ENCODE measurements at places on chromosomes 4 and X.
A peak's percentile ranks its signal among the peaks of the same experiment; 100 is the strongest.

DNA sequence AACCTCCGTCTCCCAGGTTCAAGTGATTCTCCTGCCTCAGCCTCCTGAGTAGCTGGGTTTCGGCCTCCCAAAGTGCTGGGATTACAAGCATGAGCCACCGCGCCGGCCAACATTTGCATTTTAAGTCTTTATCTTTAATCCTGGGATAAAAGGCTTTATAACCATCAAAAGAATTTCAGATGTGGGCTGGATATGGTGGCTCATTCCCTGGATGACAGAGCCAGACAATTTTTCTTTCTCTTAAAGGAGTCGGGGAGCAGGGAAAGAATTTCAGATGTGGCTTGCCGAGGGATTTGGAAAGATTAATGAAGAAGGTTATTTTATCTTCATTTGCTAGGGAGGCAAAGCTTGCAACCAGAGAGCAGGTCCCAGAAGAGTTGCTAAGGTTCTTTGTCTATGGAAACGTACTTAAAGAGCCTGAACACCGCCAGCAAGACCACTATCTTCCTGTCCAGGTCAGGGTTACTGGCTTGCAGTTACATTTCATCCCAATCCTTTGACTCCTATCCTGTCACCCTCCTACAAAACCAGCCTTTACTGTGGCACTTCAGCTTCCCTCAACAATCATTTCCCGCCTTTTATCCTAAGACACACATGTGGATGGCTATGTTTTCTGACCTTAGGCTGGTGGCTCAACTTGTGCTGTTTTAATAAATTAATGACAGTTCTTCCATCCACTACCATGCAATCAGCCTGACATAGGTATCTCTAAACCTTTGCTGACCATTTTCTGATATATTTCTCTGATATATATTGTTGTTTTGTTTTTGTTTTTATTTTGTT lies 3.9 kb upstream of the KLHL8 start:
- peak; percentile 49 for DNase-seq

- no peak for DNase-seq
Observed at GRCh38 chr4:121846662-121847061, 23.0 kb upstream of the CCNA2 start.

DNA sequence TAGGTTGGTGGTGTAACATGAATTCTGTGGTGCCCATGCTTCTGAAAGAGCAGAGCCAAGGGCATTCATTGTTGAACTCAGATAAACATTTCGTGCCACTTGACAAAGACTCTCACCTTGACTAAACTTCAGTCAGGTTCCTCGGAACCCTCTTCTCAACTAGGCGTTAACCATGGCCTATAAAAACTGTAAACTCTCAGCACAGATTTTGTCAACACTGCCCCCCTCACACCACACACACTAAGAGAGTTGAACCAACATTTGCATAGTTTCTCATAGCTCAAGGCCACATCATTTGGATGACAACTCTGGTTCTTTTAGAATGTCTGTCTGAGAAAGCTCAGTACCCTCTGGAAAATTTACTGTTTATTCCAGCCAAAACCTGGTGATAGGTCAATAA lies 28.1 kb downstream of the CASP6 start:
- DNase-seq, result no peak

GRCh38 chr4:54902271-54902670 lies 223.1 kb downstream of the KDR start:
- peak; percentile 83 for DNase-seq

DNA sequence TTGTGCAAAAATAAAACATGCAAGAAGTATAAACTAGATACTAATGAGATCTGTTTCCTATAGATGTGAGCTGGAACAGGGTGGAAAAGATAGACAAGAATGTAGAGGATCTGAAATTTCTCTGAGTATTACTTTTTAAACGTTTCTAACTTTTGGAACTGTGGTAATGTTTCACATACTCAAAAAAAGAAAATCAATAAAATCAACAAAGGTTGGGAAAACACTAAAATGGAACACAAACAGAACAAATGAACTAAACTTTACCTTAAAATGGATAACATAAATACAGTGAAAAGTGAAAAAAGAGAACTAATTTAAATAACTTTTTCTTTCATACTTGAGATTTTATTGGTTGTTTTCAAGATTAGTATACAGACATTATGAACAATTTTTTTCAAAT lies 32.0 kb upstream of the MBNL3 start:
- no peak for DNase-seq

GRCh38 chr4:182881914-182882313 lies 35.3 kb downstream of the DCTD start:
- DNase-seq, result peak; percentile 55

GRCh38 chr4:68372588-68372987 lies 22.7 kb upstream of the YTHDC1 start:
- no peak for DNase-seq

GRCh38 chr4:82371497-82371896 lies 2.3 kb downstream of the HNRNPD start:
- DNase-seq, result peak; percentile 18

- DNase-seq, result peak; percentile 56
Observed at GRCh38 chr4:54897590-54897989, 227.8 kb downstream of the KDR start.

- peak; percentile 28 for DNase-seq
Observed at GRCh38 chr4:152454398-152455011, 81.4 kb downstream of the FBXW7 start.

DNA sequence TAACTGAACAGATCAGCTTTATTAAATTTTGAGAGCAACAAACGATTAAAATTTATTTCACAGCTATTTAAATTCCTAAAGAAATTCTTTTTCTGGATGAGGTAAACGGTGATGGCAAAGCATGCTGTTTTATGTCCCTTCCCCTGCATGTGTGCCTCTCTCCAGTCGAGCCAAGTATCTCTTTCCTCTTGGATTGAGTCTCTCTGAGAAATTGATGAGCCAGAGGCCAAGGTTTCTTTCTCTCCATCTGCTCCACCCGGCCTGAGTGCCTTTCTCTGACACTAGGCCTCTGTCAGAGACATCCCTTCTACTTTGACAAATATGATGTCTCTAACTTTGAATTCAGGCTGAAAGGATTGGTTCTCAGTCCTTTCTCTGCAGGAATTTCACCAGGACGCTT lies 42.6 kb upstream of the PARM1 start:
- DNase-seq, result no peak

DNA sequence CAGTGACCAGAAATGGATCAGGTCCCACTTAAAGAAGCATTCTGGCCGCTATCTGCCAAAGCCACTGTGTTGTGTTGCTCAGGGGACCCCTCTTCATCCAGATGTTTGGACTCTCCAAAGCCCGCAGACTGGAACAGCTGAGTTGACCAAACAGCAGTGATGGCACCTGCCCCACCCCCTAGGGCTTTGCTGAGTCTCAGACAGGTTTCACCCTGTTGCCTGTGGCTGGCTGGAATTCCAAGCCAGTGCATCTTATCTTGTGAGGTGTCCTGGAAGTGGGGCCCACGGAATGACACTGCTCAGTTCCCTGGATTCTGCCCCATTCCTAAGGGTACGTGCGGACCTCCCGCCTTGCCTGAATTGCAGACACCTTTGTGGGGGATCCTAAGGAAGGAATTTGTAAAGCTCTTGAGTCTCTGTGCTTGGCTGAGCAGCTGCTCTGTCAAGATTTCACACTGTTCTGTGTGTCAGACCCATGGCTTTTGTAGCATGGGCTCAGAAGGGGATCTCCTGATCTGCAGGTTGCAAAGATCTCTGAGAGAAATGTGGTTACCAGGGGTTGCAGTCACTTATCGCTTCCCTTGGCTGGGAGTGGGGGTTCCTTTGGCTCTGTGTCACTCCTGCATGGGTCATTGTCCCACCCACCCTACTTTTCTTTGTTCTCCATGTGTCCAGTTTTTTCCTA lies 1707.9 kb upstream of the PCDH10 start:
- DNase-seq, result no peak

GRCh38 chrX:110162867-110163266 lies 155.0 kb downstream of the AMMECR1 start:
- no peak for DNase-seq

DNA sequence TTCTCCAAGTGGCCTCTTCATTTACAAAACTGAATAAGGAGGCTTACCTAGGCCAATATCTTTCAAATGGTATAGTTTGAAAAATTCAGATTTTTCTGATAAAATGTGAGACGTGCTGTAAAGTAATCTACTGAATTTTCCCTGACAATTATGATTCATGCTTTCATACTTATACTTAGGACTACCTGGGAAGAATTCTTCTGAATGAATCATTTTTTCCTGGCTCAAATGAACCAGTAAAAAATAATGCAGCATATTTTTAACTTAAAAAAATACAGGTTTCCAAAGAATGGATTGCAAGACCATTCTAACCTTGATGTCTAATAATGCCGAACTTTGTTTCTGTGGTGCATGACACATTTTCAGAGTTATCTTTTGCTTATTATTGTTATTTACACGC lies 375.4 kb downstream of the ZNF674 start:
- no peak for DNase-seq

DNA sequence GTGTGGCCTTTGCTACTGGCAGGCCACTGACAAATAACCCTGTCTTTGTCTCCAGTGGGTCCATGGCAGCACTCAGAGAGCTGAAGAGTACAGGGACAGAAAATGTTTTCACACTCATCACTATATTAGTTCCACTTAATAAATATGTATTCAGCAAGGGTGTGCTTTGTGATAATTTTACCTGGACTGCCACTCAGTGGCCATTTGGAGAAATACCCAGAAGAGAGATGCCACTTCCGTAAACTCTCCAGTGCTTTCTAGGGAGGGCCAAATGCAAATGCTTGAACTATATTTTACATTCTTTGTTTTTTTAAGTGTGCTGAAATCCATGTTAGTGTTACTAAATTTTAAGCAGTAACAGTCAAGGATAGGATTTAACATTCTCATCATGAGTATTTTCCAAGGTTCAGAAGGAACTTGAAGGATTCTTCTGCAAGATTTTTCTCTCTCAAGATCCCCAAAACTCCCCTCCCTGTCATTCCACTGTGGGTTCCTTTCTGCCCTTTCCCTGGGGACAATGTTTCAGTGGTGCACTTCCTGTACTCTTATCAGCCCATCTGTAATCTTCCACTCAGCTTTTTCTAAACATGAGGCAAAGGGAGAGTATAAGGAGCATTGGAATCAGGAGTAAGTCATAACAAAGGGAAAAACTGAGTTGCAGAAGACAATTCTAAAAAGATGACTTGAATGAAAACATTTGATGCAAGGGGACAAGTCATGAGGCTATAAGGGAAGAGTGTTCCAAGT lies 46.0 kb downstream of the TFDP3 start:
- peak; percentile 34 for DNase-seq

- peak; percentile 31 for DNase-seq
Observed at GRCh38 chr4:15955670-15956069, 7.3 kb downstream of the FGFBP2 start.

DNA sequence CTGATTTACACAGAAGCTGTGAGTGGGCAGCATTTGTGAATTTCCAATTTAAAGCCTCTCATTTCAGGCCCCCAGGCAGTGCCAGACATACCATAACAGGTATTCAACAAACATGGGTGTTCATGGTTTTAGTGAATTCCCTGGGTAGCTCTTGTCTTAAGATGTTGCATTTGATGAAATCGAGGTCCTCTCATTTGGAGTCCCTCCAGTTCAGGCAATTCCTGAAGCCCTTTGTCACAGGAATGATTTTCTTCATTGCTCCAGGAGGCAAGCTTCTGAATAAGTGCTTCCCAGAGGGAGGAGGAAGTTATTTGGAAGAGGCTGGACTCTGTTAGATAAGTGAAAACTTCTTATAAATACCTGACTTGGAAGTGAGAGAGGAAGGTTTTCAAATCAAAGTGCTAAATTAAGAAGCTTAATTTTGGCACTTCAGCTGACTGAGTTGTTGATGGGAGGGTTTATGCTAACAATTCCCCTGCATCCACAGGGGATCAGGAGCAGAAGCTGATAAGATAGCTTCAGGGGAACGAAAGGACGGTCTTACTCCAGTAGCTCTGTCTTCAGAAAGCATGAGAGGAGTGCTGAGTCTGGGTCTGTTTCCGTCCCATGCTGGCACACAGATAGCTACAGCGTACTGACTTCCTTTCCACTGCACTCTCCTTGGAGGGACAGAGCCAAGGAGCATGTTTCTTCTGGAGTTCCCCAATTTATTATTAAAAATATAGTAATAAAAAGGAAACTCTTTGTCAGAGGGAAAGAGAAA lies 543.1 kb downstream of the GBA3 start:
- peak; percentile 19 for DNase-seq

GRCh38 chr4:166827167-166827566 lies 407.1 kb downstream of the SPOCK3 start:
- no peak for DNase-seq

- DNase-seq, result no peak
Observed at GRCh38 chr4:78553529-78554060, 2.0 kb downstream of the ANXA3 start.

- no peak for DNase-seq
Observed at GRCh38 chrX:3743801-3744439, 30.5 kb upstream of the PRKX start.
